ENCODE measurements at places on chromosomes 3 and 15.

DNA sequence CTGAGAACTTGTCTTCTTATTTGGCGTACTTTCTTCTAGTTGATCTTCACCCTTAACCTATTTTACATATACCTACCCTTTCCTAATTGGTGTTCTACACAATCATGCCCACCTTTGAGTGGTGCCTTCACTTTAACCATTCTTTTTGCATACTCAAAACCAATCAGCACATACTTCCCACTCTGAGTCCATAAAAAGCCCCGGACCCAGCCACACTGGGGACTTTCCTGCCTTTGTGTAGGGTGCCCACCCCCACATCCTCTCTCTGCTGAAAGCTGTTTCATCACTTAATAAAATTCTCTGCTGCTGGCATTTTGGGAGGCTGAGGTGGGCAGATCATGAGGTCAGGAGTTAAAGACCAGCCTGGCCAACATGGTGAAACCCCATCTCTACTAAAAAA lies 15.9 kb upstream of the CHST2 start:
- DNase-seq = no peak

DNA sequence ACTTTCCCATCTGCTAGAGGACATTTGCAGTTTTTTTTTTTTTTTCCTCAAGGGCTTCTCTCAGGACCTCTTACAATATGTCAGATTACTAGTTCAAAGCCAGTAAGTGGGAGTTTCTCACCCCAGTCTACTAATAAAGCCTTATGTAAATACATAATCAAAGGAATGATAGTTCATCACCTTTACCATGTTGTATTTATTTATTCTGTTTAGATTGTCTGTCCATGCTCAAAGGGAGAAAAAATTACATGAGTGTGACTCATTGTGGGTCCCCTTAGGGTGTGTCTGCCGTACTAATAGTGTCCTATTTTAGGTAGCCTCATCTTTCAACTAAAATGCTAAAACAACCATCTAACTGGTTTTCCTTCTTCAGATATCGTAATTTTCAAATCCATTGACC lies 917.6 kb downstream of the EPHA3 start:
- no peak for DNase-seq

DNA sequence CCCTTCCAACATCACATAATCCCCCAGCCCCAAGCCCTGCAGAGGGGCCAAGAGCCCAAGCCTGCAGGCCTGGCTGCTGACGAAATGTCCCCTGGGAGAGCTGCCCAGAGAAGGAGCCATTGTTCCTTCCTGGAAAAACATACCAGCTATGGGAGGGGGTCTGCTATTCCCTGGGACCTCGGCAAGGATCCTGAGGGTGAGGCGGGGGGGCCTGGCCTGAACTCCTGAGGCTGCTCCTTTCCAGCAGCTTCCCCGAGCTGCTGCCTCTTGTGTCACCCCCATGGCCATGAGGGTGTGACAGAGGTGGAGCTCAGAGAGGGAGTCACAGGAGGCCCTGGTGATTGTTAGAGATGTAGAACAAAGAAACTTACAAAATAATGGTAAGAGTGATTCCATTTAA lies 12.9 kb downstream of the LOXL1 start:
- no peak for DNase-seq

- DNase-seq = no peak
These were observed 57.8 kb upstream of the KY start for GRCh38 chr3:134708671-134709070.

DNA sequence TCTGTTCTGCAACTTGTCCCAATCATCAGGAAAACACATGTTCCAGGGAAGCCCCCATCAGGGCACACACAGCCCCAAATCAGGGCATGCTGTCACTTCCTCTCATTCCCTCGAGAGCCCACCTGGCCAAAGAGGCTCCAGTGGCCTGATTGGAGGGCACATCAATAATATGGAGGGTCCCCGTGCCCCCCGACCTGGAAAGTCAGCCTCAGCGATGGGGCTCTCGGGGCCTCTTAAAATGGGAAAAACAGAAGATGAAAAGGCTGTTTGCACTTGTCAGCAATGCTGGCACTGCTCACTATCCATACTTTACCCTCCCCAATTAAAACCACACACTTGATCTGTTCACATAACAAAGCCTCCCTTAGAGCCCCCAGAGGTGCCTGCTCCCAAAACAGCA lies 172.9 kb upstream of the NSMCE3 start:
- no peak for DNase-seq

- DNase-seq = no peak
These were observed 674.0 kb downstream of the OTOL1 start for GRCh38 chr3:162170581-162170980.

DNA sequence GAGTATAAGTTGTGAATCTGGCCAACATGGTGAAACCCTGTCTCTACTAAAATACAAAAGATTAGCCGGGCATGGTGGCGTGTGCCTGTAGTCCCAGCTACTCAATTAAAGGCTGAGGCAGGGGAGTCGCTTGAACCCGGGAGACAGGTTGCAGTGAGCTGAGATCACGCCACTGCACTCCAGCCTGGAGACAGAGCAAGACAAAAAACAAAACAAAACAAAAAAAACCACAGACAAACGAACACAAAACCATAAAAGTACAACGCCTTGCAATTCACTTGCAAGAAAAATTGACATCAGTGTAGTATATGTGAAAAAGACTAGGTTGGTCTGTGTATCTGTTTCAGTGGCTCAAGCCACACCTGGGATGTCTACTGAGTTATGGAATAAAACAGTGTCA lies 29.9 kb upstream of the CCDC80 start:
- DNase-seq = no peak

GRCh38 chr3:194098081-194098842 lies 37.7 kb upstream of the HES1 start:
- no peak for DNase-seq

DNA sequence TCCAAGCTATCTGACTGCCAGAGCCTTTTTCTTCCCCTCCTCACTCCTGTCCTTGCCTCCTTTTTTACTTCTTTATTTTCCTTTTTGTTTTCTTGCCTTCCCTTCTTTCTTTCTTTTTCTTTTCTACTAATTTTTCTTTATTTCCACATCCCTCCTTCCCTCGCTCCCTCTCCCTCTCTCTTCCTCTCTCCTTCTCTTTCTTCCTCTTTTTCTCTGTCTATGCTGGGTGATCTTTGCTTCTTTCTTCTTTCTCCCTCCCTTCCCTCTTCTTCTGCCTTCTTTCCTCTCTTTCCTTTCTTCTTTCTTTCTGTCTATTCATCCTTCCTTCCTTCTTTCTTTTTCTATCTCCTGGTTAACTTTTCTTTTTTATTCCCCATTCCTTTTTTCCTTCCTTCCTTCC lies 564.8 kb downstream of the NSUN3 start:
- DNase-seq = no peak

DNA sequence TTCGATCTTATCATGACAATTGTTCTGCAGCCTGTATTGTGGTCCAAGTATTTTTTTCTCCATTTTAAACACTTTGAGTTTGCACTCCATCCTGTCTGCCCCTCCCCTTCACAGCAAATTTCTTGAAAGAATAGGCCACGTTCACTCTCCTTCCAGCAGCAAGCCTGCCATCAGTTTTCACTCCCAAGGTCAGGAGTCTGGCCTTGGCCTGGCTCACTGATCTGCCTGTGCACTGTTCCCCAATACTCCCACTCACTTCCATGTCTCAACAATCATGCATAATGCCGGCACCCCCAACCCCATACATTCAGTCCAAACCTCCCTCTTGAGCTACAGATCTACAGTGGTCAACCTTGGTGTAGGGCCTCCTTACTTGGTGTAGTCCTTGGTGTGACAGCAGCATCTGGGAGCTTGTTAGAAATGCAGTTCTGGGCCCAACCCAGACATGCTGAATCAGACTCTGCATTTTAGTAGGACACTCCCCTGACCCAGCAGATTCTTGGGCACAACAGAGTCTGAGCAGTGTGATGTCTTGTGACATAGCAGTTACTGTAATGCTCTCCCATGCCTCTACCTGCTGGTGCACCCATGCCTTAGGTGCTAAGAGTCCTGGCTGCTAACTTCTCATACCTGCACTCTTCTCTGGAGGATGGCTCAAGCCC lies 58.3 kb upstream of the XCR1 start:
- DNase-seq = no peak

- no peak for DNase-seq
These were observed 15.3 kb upstream of the EBLN2 start for GRCh38 chr3:73046195-73046594.

- no peak for DNase-seq
These were observed 30.9 kb upstream of the CLK3 start for GRCh38 chr15:74584779-74585178.

- no peak for DNase-seq
These were observed 157.9 kb upstream of the BHLHE40 start for GRCh38 chr3:4821338-4821737.

DNA sequence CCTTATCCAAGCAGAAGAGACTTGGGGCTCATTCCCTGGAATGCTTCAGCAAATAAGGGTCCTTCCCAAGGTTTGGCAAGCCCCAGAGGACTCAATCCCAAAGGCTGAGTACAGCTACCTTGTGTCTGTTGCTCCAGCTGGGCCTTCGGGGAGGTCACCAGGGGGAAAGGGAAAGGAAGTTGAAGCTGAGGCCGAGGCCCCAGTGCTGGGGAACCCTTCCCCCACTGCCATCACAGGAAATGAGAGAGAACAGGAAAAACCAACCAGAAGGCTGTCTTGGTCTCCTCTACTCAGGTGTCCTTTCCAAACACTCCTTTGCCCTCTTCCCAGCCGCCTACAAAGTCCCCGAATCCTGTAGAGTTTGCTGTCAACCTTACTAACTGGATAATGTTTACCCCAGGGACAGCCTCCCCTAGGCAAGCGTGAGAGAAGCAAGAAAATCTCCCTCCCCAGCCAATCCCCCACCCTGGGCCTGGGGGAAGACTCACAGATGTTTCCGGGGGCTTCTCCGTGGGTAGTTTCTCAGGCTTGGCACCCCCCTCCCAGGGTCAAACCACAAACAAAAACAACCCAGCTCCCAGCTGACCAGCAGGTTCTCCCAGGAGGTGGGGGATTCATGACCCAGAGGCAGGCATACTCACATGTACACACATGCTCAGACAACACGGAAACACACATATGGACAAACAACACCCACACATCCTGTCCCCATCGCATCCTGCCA lies 5.5 kb downstream of the CSRNP1 start:
- DNase-seq = peak; percentile 59

DNA sequence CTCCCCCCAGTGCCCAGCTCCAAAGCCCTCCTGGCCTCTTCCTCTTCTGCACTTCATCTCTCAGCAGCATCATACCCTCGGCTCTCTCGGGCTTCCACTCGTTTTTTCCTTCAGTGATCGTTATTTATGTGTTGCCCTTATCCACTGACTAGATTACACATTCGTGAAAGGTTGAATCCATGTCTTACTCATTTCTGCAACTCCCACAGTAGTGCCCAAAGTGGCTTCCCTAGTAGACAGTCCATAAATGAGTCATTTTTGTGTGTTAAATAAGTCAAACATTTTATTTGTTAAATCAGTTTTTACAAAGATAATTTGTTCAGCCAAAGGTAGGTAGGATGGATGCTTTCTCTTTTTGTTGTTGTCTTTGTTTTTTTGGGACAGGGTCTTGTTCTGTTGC lies 87.4 kb downstream of the CRTC3 start:
- DNase-seq = no peak

DNA sequence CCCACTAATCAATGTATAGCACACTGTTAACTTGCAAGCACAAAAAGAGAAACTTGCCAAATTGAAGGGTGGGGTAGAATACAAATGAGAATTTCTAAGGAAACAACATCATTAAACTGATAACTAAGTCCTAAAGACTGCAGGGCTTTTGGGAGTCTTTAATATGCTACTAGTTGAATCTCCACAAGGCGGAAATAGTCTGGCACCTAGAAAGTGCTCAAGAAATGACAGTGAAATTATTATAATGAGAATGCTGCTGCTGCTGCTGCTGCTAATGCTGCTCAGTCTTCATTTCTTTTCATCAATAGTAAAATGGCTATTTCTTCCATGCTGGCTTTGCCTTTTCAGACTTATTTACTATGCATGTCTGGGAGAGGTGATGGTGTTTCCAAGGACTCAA lies 91.8 kb downstream of the BTD start:
- DNase-seq = peak; percentile 8

GRCh38 chr3:141343865-141344271 lies 24.4 kb upstream of the ZBTB38 start:
- no peak for DNase-seq

DNA sequence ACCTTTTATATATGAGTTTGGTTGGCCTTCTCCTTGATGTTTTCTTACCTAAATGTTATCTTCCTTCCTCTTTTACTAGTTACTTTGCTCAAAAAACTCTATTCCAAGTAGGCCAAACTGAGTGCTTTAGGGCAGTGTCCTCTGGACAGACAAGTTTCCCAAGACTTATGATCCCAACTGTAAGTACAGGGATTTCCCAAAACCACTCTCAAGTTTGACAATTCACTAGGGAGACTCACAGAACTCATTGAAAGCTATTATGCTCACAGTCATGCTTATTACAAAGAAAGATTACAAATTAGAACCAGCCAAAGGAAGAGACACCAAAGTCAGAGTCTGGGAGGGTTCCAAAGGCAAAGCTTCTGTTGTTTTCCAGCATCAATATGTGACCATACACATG lies 534.2 kb upstream of the ALCAM start:
- no peak for DNase-seq

DNA sequence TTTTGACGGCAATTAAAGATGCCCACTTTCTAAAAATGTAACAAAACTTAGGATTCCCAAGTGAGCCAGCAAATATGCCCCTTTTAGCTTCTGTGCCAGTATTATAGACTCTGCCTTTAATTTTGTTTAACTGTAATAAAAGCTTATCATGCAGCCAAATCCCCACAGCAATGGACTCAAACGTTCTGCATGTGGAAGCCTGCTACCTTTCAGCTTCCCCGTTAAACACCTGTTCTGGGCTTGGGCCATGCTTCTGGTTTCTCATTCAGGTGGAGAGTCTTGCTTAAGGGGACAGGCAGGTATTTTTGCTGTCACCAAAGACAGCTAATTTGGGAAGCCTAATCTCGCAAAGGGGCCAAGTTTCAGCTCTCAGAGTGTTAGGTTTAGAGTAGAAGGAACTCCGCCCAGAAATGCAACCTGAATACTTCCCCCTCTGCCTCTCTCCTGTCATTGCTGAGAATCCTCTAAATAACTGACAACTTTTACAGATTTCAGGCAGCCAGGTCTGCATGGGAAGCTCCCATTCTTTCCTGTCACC lies 399.4 kb upstream of the ATP11B start:
- no peak for DNase-seq

- DNase-seq = no peak
These were observed 92.3 kb upstream of the LRIG1 start for GRCh38 chr3:66592927-66593625.

GRCh38 chr3:36677331-36678007 lies 86.9 kb downstream of the DCLK3 start:
- DNase-seq = no peak

- no peak for DNase-seq
These were observed 41.8 kb downstream of the IFT122 start for GRCh38 chr3:129481766-129482332.

DNA sequence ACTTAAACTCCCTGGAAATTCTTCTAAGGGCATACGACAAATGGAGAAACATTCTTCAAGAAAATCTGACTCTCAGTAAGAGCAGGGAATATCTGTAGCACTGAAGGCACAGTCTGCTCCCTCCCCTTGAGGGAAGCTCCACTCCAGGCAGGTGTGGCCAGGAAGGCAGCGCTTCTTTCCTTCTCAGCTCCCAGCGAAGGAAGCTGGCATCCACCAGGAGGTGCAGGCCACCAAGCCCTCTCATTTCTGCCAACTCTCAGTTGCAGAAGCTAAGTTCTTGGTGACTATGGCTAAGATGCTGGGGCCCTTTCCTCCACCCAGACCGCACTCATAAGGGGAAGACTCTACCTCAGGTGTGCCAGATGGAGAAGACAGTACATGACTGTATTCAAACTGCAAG lies 37.7 kb upstream of the SLC41A3 start:
- DNase-seq = no peak
